Pancreas (tissue), 10 donors: ENCODE measurements at places on chromosomes 6 and 20. TPM values are rescaled to one million over a fixed set of nuclear protein-coding genes. Genes with fewer than 3 reads are reported as not detected.

Gene CD93
- 4.5 TPM for total RNA-seq

DNA sequence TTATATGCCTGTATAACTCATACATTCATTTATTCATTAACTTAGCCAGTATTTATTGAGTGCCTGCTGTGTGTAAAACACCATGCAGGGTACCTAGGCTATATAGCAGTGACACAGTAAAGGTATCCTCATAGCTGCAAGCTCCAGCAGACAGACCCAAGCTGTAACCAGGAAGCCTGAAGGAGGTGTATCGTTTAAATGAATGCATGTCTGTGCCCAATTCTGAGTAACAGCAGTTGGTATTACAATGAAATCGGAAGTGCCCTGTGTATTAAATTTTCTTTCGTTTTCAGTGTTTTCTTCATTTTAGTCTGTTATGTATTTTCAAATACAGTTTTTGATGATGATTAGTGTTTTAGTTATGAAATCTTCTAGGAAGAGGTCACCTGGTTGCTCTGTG, 485.8 kb upstream of the SOX4 start:
- H3K27me3 ChIP-seq = no peaks in the 10 kb centered on the region
- no peak for DNase-seq
- H3K4me3 ChIP-seq = no peak overlapping the region
- H3K36me3 ChIP-seq = no peaks in the 10 kb centered on the region
- H3K4me1 ChIP-seq = peaks cover 4% of the 10 kb centered on the region
- H3K27ac ChIP-seq = no peak overlapping the region

Gene VSX1
- total RNA-seq = 0.13 TPM

Gene TBXT
- not detected for total RNA-seq

DNA sequence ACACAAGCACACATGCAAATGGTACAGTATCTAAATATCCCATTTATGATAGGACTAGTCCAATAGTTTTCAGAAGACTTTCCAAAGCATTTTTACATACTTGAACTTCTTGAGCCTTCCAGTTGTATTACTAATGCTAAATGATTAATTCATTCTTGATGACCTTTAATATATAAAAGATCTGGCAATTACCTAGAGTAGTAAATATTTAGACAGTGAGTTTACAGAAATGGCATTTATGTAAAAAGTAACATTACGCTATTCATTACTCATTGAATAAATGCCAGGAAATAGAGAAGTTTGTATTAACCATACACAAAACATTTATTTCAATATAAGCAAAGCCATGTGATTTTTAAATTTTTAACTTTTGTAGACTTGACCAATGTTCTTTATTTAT, 158.8 kb downstream of the DST start:
- no peaks in the 10 kb centered on the region for H3K27me3 ChIP-seq
- H3K4me1 ChIP-seq = peaks cover 6% of the 10 kb centered on the region
- DNase-seq = no peak
- no peaks in the 10 kb centered on the region for H3K36me3 ChIP-seq
- no peak overlapping the region for H3K4me3 ChIP-seq
- no peak overlapping the region for H3K27ac ChIP-seq

DNA sequence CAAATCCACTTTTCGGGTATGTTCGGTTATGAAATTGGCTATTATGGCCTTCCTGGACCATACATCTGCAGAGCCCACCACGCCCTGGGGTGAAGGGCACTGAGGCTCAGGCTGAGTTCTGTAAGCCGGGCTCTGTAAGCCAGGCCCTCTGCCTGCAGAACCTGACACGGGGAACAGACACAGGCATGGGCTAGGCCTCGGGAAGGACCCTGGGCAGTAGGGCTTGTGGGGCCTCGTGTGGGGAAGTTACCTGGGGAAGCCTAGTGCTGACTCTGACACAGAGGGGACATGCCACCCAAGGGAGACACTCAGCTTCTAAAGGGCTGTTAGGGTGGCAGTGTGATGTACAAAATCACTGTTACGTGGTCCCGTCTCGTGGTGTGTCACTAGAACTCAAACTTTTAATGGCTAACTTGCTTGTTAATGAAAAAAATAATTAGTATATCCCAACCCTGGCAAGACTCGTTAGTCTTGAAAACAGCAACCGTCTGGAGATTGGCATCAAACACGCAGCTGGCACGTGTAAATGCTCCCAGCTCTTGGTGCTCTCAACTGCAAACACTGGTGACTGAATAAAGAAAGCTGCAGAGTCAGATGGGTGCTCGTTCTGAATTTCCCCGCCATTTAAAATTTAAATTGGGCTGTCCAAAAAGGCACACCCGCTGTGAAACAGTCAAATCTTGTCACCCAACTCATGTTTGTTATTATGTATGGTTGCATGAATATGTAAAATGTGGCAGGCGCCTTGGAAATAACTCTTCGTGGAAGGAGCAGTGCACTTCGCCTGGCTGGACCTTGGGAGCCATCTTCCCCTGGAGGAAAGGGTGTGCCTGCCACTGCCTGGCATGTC, 23.6 kb upstream of the TCFL5 start:
- H3K36me3 ChIP-seq = peaks cover 22% of the 10 kb centered on the region
- no peak for DNase-seq
- no peaks in the 10 kb centered on the region for H3K4me1 ChIP-seq

DNA sequence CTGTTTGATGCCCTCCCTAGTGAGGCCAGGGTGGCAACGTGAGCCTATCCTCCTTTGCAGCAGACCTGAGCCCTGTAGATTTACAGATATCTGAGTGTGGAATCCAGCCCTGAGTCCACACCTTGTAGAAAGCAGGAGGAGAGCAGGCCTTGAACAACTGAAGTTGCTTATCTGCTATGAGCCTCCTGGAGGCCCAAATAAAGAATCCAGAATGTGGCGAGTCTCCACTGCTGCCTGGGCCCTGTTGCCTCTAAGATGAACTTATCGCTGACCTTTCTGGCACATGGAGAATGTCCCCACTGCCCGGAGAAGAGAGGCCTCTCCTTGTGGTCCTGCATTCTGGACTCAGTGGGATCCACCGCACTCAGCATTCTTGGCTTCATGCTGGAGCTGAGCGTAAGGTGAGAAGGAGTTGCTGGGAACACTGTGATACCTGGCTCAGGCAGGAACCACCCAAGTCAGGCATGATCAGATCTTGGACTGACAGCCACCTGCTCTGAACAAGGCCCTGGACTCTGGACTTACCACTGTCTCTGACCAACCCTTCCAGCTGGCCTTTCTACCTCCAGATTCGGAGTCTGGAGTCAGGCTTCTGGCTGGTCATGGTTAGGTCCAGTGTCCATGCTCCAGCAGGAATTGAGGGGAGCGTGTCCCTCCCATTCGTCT, 5.8 kb upstream of the MANBAL start:
- H3K4me3 ChIP-seq = no peak overlapping the region
- H3K27ac ChIP-seq = no peak overlapping the region
- no peaks in the 10 kb centered on the region for H3K36me3 ChIP-seq
- DNase-seq = no peak
- H3K27me3 ChIP-seq = no peaks in the 10 kb centered on the region
- H3K4me1 ChIP-seq = peaks cover 6% of the 10 kb centered on the region

DNA sequence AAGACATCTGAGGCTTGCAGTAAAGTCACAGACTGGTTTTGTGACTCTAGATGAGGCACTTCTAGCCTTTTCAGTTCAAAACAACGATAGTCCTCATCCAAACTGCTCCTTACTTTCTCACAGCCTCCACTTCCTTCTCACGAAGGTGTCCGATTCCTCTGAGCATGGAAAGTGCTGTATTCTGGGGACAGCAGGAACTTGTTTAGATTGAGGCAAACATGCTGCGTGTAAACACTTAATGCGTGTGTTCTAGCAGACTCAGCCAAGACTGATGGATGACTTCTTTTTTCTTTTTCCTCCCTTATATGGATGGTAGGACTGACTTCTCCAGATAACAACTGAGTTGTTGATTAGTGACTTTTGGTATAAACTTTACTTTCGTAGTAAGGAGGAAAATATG, 80.2 kb upstream of the PRDM1 start:
- H3K4me3 ChIP-seq = no peak overlapping the region
- no peaks in the 10 kb centered on the region for H3K36me3 ChIP-seq
- no peak overlapping the region for H3K27ac ChIP-seq

- no peak overlapping the region for H3K4me3 ChIP-seq
- H3K36me3 ChIP-seq = no peaks in the 10 kb centered on the region
- DNase-seq = no peak
- H3K27me3 ChIP-seq = no peaks in the 10 kb centered on the region
- H3K27ac ChIP-seq = no peak overlapping the region
These were observed 114.5 kb downstream of the SYCP2 start for GRCh38 chr20:59818911-59819310.

DNA sequence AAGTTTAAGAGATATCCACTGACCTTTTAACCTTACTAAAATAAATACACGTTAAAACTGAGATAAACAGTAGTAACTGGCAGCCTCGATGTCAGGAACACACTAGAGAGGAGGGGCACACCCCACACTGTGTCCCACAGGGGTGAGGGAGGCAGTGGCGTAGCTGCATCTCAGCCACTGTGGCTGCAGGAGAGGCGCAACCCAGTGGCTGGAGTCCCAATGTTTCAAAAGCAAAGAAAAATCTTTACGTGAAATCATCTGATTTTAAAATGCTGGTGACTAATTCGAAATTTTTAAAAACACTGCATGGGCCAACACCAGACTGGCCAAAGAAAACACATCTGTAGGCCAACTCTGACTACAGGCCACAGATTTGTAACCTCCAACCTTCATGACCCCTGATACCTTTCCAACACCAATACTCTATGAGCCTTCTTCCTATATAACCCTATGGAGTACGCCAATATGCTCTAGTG, 54.7 kb downstream of the TRAM2 start:
- no peak overlapping the region for H3K27ac ChIP-seq
- H3K36me3 ChIP-seq = no peaks in the 10 kb centered on the region
- DNase-seq = no peak
- H3K4me1 ChIP-seq = no peaks in the 10 kb centered on the region
- H3K4me3 ChIP-seq = no peak overlapping the region

DNA sequence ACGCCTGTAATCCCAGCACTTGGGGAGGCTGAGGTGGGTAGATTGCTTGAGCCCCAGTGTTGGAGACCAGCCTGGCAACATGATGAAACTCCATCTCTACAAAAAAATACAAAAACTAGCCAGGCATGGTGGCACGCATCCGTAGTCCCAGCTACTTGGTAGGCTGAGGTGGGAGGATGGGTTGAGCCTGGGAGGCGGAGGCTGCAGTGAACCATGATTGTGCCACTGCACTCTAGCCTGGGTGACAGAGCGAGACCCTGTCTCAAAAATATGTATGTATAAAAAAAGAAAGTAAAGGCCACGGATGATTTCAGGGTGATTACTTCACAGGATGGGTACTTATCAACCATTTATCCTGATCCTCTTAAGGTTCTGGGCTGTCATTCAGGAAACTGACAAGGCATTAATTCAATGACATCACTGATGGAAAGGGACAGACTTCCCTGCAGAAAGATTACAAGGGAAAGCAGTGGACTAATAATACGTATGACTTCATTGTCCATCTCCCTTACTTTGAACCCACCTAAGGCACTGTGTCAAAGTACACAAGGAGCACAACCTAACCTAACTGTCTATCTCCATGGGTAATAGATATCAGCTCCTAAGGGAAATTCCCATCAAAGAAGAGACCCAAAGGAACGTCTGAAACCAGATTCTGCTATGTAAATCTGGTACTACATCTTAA, 61.2 kb downstream of the ZMYND8 start:
- H3K36me3 ChIP-seq = no peaks in the 10 kb centered on the region
- peak overlapping the region; percentile 34 for H3K27ac ChIP-seq
- DNase-seq = no peak
- no peak overlapping the region for H3K4me3 ChIP-seq
- H3K27me3 ChIP-seq = no peaks in the 10 kb centered on the region
- no peaks in the 10 kb centered on the region for H3K4me1 ChIP-seq

Gene SLC22A7
- not detected for total RNA-seq

Gene BTN2A1
- 7.1 TPM for total RNA-seq

Gene PPT2
- 8.3 TPM for total RNA-seq

Gene LPA
- total RNA-seq = 0.51 TPM

Gene RPRD1B
- 12.4 TPM for total RNA-seq

DNA sequence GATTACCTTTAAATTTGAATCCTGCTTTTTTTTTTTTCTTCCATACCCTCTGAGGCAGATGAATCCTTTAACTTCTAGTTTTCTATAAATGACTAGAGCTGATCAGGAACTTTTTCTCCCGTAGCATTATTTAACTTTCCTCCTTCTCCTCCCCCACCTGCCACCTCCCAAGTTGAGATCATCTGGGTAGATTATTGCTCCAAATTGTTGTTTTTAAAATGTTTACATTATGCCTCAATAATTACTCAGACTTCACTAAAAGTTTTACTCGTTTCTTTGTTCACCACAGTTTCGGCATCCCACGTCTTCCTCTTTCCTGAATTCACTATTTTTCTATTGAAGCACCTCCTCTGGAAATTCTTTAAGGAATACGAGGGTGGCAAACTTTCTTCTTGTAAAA, 16.6 kb upstream of the SCUBE3 start:
- no peaks in the 10 kb centered on the region for H3K4me1 ChIP-seq
- no peaks in the 10 kb centered on the region for H3K27me3 ChIP-seq
- no peak overlapping the region for H3K27ac ChIP-seq
- no peak overlapping the region for H3K4me3 ChIP-seq
- H3K36me3 ChIP-seq = no peaks in the 10 kb centered on the region
- DNase-seq = no peak

Gene CTNNBL1
- total RNA-seq = 14.8 TPM

Gene MPIG6B
- not detected for total RNA-seq

Gene ADGRG6
- 8.2 TPM for total RNA-seq

GRCh38 chr6:47197682-47198640, 111.7 kb downstream of the TNFRSF21 start:
- no peak overlapping the region for H3K27ac ChIP-seq
- H3K4me3 ChIP-seq = no peak overlapping the region
- no peak for DNase-seq
- no peaks in the 10 kb centered on the region for H3K4me1 ChIP-seq
- H3K27me3 ChIP-seq = no peaks in the 10 kb centered on the region

- no peak for DNase-seq
- no peak overlapping the region for H3K4me3 ChIP-seq
- H3K4me1 ChIP-seq = no peaks in the 10 kb centered on the region
- H3K27ac ChIP-seq = no peak overlapping the region
- H3K27me3 ChIP-seq = no peaks in the 10 kb centered on the region
- no peaks in the 10 kb centered on the region for H3K36me3 ChIP-seq
These were observed 78.3 kb downstream of the ISM1 start for GRCh38 chr20:13299401-13299800.

DNA sequence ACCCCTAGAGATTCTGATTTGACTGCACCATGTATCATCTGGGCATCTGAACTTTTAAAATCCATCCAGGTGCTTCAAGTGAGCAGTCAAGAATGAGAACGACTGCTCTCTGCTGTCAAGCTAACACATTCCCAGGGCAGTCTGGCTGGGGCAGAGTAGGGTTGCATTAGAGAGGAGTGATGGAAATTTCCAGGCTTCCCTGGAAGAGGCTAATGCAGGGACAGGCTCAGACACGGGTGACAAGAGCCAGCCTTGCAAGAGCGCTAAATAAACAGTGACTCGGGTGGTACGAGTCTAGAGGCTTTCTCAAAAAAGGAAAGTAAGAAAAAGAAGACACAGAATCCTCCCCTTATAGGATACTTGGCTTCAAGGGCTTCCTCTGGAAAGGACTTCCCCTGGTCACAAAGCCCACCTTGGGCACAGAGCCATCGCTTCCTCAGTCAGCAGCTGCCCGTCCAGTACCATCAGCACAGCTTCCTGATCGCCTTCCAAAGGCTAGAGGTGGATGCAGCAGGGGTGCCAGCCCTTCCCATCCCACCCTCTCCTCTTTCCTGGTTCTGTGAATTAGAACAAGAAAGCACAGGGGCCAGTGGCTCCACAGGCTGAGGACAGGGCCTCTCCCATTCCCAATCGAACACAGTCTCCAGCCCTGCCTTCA, 177.4 kb upstream of the RREB1 start:
- no peak overlapping the region for H3K4me3 ChIP-seq
- H3K4me1 ChIP-seq = no peaks in the 10 kb centered on the region
- H3K36me3 ChIP-seq = no peaks in the 10 kb centered on the region
- H3K27me3 ChIP-seq = no peaks in the 10 kb centered on the region
- no peak for DNase-seq
